ENCODE measurements at places on chromosomes 6 and 20.

DNA sequence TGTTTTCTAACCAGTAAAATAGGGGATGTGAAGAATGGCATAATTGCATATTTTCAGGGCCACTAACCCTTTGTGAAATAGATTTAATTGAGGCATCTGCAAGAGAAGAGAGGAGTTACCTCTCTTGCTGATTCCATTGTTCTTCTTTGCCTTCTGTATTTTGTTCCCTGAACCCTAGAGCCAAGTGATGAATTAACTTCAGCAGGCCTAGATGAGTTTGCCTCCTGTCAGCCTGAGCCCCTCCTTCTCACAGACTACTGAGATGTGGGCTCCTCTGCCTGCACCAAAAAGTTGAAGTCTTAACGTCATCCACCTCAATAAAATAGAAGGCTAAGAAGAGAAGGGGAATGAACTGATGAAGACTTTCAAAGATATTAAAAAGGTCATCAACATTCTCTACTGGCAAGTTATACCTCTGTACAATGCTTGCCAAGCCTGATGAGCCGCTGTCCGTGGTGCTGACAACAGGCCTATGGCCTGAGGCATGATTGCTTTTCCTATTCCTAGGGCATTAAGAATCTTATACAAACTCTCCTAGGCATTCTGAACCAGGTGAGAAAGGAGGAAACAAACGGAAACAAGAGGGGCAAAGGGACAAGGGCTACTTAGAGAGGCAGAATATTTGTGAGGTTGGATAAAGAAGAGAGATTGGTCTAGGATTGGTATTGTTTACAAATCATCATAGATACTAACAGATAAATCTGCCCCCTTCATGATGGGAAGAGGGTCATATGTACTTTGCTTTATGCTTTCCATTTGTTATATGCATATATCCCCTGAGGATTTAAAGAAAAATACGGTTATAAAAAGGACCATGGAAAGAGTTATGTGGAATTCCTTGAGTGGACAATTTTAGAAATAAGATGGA is 46.8 kb downstream of the CD24 start:
- peak; percentile 17 for DNase-seq

GRCh38 chr6:39416026-39416425 is 93.5 kb upstream of the KCNK16 start:
- DNase-seq, result no peak

- DNase-seq, result no peak
Measured at GRCh38 chr6:36970892-36971842, 14.8 kb downstream of the MTCH1 start.

DNA sequence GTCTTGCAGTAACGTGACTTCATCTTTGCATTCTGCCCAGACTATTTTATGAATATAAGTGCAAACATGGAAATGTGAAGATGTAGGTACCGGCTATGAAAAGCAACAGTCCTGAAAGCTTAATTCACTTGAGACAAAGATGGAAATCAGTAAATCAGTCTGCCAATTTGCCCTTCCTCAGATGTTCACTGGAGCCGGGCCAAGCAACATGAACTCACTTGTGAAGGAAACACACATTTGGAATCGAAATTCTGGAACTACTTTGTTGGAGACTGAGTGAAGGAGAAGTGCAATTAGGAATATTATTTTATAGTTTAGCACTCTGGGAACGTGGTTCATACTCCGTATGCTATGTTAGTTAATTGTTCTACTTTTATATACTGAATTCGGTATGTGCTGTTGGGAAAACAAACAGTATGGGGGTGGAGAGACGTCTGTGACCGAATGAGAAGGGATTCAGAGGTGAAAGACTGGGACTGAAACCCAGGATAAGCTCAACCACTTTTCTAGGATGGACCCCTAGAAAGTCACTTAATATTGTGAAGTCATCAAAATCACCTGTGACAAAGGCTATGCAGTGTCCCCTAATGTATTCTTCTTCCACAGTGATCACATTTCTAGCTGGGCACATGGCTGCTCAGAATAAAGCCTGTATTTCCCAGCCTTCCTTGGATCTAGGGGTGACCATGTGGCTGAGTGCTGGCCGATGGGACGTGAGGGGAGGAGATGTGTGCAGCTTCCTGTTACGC is 95.5 kb downstream of the PREX1 start:
- no peak for DNase-seq

GRCh38 chr6:97074785-97075184 is 150.3 kb downstream of the KLHL32 start:
- no peak for DNase-seq

GRCh38 chr20:23413862-23414422 is 7.3 kb downstream of the NAPB start:
- DNase-seq, result no peak

- no peak for DNase-seq
Measured at GRCh38 chr6:136798044-136798443, 5.8 kb upstream of the MAP3K5 start.

DNA sequence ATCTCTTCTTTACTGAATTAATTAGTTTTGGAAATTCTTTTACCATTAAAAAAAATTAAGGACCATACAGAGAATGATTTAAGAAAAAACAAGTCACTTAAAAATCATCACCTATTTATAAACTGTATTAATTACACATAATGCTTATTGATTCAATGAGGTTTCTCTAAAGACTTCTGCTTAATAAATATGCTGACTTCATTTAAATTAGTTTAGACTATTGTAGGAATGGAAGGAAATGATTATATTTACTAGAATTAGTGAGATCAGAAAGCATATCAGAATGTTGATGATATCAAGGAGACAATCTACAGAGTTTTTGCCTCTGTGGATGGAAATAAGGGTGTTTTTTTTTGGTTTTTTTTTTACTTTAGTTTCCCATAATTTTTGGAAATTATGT is 34.6 kb upstream of the SMIM28 start:
- DNase-seq, result no peak

GRCh38 chr6:44116641-44117382 is 10.4 kb downstream of the MRPL14 start:
- no peak for DNase-seq

DNA sequence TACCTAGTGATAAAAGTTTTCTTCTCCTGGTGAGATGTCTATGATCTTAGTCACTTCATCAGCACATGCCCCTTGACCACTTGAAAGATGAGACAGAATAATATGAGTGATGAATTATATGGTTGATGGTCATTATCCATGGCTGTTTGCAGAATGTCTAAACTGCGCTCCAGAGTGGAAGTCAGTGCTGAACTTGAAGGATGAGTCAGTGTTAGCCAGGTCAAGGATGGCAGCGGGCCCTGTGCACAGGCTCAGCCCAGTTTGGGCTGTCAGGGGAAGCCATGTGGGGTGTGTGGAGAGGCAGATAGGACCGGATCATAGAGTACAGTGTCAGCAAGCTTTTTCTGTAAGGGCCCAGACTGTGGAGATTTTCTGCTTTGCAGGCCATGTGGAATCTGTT is 67.2 kb upstream of the KIF25 start:
- no peak for DNase-seq

DNA sequence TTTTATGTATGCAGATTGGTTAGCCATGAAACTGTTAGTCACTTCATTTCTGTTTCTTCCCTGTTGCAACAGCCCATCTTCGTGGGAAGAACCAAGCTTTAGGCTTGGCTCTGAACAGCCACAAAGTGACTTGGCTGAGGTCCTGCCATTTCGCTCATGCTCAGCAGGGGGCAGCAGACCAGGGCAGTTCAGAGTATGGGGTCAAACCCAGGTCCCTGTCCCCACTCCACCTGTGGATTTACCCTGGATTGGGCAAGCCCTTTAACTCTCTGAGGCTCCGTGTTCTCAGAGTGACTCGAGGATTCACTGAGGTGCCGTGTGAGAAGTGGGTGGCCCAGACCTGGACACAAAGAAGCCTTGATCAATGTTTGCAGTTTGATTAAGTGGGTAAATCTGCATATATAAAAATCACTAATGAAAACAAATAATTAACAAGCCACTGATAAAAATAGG is 19.8 kb upstream of the MAP1LC3A start:
- DNase-seq, result peak; percentile 38

- no peak for DNase-seq
Measured at GRCh38 chr6:56037601-56038000, 162.2 kb upstream of the BMP5 start.

GRCh38 chr20:3510110-3510509 is 39.3 kb downstream of the ATRN start:
- DNase-seq, result no peak

DNA sequence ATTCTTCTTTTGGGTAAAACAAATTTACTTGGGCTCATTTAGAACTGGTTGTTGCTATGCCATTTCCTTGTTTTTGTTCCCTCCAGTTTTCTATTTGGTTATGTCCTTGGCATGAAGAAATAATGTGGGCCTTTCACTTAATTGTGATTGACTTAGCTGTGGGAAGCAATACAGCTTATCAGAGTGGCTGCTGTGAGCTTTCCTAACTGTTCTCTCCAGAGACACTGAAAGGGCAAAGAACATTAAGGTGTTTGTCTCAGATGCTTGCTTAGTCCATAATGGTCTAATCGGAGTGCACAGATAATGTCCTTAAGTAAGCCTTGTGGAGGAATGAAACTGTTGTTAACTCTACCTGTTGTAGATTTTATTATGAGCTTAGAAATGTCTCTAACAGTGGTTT is 56.6 kb downstream of the SH3BGRL2 start:
- DNase-seq, result no peak

- no peak for DNase-seq
Measured at GRCh38 chr6:109301418-109301817, 80.8 kb downstream of the CD164 start.

- DNase-seq, result no peak
Measured at GRCh38 chr20:58056921-58057686, 171.3 kb downstream of the ANKRD60 start.

- DNase-seq, result no peak
Measured at GRCh38 chr6:159325476-159325875, 156.3 kb downstream of the FNDC1 start.
